NCI-H1092 treated with DMSO at 0.1 percent for 48 hours (cell line): ENCODE measurements at places on chromosomes 11 and 22.

- DNase-seq, result no peak
Observed at GRCh38 chr11:88301488-88302140, 35.9 kb downstream of the CTSC start.

- no peak for DNase-seq
Observed at GRCh38 chr11:98183034-98183433, 837.7 kb upstream of the CNTN5 start.

GRCh38 chr11:36142439-36142838 lies 146.8 kb downstream of the COMMD9 start:
- DNase-seq, result peak; percentile 23

- DNase-seq, result no peak
Observed at GRCh38 chr11:128552783-128553661, 34.3 kb downstream of the ETS1 start.

DNA sequence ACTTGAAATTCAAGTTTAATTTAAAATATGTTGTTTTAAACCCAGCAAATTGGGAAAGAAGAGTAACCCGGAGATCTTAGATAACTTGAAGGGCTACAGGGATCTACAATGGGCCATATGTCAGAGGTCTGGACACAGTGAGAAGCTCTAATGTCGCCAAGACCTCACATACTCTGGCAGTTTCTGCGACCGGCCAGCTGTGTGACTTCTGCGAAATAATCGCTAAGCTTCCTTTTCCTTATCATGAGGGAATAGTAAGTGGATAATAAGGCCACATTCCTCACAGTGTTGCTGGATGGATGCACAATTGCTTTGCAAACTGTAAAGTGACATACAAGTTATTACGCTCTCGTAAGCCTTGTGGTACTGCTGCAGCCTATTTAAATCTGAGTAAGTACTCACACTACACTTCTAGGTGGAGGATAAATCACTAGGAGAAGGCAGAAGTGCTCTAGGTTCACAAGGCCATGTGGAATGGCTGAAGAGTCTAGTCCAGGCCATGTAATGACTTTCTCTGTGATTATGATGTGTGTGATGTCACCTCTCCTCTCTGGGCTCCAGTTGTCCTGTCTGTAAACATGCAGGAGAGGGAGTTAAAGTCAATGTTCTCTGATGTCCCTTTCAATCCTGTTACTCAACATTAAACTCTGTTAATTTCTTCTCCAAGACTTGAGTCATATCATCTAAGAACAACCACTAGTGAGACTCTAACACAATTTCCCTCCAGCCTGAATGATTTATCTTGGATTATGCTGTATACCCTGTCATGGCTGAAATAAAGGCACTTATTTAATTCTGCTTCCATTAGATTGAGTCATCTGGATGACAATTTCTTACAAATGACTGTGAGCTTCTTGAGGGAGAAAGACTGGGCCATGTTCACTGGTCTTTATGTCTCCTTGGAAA lies 192.6 kb upstream of the NARS2 start:
- DNase-seq, result no peak

GRCh38 chr11:14073849-14074476 lies 111.4 kb downstream of the SPON1 start:
- no peak for DNase-seq

DNA sequence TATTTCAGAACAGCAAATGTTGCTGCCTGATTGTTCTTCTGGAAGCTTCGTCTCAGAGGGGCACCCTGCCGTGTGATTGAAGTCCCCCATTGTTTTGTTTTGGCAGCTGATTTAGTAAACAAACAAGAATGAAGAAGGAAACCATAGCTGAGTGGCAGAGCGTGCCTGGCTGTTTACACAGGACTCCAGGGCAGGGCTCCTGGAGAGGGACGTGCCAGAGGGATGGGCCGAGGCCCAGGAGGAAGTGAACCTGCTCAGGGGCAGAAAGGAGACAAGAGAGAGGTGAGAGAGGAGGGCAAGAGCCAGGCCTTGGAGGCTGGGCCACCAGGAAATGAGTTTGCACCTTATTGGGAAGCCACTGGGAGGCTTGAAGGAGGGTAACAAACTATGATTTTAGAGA lies 85.5 kb upstream of the B3GAT1 start:
- peak; percentile 94 for DNase-seq

GRCh38 chr11:73889019-73889418 lies 12.2 kb downstream of the PAAF1 start:
- no peak for DNase-seq

- no peak for DNase-seq
Observed at GRCh38 chr11:44377914-44378321, 68.0 kb upstream of the ALX4 start.

- no peak for DNase-seq
Observed at GRCh38 chr11:62980133-62980760, 4.5 kb downstream of the SLC22A6 start.

DNA sequence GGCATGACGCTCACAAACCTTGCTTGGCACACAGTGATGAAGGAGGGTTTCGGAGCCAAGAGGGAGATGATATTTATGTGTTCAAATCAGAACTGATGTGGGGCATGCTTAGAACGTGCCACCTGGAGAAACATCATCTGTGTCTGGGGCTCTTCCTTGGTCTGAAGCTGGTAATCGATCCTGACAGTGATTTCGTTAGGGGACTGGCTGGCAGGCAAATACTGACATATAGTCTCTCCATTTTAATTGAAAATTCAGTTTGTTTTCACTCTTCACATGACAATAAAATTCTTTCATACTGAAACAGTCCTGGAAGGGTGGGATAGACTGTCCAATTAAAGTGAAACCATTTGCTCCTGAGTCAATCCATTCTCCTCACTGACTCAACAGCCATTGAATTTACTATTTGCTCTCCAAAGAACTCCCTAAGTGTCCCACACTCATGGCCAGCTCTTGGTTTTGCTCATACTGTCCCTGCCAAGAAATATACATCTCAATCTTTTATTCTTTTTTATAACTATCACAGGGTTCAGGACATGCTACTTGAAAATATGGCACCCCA lies 134.8 kb downstream of the TRPC6 start:
- no peak for DNase-seq

DNA sequence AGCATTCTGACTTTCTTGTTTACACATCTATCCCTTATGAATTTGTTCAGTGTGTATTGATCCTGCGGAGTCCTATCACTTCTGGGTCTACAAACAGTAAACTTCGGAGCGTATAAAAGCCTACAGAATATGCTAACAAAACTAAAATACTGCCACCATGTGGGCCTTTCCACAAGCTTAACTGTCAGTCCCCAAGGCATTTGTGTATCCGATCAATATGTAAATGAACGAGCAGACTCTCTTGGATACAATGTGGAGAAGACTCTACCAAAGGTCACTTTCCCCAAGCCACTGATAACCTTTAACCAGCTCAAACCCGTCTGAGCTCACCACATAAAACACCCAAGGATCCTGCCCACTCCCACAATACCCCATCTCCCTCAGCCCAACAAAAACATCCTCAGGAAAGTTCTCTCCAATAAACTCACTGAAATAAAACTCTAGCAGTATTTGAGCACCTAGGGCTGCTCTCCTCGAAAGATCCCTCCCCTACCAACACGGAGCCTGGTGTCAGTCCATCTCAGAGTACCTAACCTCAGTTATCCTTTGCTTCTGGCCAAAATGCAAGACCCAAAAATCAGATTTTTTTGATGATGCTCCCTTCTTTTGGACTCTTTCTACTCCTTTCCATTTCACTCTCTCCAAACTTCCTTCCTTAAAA lies 17.8 kb downstream of the ADA2 start:
- no peak for DNase-seq

DNA sequence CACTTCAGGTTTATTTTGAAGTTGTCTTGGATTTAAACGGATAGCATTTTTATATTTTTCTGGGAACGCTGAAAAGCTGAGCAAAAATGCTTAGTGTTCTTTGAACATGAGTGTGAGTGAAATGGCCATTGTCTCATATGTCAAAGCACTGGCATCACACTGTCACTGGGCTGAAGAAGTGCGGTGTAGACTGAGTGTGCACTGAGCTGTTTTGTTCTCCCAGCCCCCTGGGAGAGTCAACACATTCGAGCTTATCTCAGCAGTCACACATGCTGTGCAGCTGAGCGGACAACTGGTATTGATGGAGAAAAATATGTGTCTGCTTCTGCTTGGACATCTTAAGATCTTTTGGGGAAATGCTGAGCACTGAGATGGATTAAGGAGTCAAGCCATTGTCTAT lies 90.8 kb downstream of the TECTA start:
- peak; percentile 67 for DNase-seq

GRCh38 chr11:6142936-6143335 lies 27.2 kb downstream of the OR52B2 start:
- no peak for DNase-seq

DNA sequence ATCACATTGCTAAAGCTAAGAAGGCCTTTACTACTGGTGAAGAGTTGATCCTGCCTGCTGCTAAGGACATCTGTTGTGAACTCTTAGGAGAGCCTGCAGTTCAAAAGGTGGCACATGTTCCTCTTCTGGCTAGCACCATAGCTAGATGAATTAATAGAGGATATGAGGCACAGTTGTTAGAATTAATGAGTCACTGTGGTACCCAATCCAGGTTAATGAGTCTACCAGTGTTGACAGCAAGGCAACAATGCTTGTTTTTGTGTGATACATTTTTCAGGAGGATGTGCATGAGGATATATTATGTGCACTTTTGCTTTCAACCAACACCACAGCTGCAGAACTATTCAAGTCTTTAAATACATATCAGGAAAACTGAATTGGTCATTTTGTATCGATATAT lies 12.0 kb downstream of the C11orf58 start:
- DNase-seq, result no peak

GRCh38 chr11:25039165-25039564 lies 542.3 kb downstream of the LUZP2 start:
- DNase-seq, result no peak
